Activated CD8-positive, alpha-beta memory T cell treated with anti-CD3 and anti-CD28 coated beads for 1 hour (primary cell): ENCODE measurements at places on chromosomes 5 and 9.

DNA sequence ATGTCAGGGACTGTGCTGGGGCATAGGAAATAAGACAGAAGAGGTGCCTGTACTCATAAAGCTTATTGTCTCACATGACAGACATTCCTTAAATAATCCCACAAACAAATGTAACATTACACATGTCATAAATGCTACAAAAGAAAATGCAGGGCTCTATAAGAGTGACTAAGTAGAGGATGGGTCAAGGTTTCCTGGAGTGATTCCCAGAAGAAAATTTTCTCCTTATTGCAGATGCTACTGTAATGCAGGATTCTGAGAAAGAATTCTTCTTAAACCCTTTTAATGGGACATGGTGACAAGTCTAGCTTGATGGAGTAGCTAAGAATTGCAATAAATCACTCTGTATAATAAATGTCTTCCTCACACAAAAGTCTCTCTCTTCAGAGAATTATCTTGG lies 55.7 kb downstream of the SH3TC2 start:
- no peak for DNase-seq

DNA sequence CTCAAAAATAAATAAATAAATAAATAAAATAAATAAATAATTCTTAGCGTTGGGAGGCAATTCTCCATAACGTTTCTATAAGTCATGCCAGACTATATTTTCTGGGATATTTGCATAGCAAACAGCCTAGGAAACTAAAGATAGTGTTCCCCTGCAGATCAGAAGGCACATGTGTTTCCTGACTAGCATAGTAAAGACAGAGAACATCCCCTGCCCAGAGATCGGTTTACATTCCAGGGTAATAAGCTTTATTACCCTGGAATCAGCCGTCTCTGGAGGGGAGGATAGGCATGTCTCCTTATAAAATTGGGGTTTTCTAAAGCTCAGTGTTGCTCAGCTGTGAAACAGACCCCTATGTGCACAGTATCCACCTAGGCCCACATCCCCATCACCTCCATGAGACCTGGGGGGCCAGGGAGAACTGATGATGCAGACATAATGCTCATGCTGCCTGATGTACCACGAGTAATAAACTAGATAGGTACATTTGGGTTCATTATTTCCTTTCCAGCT lies 36.9 kb upstream of the IFNK start:
- no peak for DNase-seq

- DNase-seq = no peak
Observed at GRCh38 chr5:34655354-34655991, 655 bp upstream of the RAI14 start.

DNA sequence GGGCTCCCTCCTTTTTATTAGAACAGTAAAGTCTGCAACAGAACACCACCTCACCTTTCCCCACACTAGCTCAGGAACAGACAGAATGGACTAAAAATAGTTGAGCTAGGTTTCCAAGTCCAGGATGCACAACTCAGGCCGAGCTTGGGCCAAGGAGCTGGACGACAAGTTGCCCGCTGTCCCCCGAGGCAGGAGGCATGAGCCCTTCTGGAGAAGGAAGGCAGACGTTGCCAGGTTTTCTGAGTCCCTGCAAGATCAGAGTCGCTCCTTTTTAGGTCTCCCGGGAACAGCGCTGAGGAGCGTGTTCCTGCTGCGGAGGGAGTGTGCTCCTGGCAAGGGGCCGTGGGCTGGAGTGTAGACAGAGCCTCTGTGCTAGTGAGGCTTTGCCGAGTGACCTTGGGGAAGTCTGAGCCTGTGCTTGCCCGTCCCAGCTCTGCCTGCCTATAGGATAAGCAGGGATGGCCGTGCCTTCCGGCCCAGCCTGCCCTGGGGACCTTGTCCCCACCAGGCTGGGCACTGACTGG lies 121.6 kb downstream of the WNK2 start:
- no peak for DNase-seq

- DNase-seq = no peak
Observed at GRCh38 chr9:28848671-28849070, 1275.4 kb upstream of the C9orf72 start.

- no peak for DNase-seq
Observed at GRCh38 chr5:53792338-53792737, 231.9 kb downstream of the NDUFS4 start.

GRCh38 chr9:101977614-101978210 lies 239.3 kb upstream of the GRIN3A start:
- no peak for DNase-seq

DNA sequence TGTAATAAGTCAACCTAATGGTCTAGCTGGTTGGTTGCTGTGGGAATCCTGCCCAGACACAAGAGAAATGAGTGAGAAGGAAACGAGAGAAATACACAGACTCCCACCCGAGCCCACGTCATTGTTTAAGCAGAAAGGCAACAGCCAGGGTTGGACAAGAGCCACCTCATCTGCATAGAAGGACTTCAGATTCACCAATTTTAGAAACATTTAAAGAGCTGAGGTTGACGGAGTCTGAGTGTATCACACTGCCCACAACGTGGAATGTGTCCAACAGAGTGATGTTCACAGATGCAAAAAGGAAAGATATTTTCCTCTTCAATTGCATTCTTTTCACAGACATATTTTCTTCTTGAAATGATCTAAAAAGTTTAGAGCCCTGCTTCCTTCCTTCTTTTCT lies 349.5 kb downstream of the AGTPBP1 start:
- no peak for DNase-seq

DNA sequence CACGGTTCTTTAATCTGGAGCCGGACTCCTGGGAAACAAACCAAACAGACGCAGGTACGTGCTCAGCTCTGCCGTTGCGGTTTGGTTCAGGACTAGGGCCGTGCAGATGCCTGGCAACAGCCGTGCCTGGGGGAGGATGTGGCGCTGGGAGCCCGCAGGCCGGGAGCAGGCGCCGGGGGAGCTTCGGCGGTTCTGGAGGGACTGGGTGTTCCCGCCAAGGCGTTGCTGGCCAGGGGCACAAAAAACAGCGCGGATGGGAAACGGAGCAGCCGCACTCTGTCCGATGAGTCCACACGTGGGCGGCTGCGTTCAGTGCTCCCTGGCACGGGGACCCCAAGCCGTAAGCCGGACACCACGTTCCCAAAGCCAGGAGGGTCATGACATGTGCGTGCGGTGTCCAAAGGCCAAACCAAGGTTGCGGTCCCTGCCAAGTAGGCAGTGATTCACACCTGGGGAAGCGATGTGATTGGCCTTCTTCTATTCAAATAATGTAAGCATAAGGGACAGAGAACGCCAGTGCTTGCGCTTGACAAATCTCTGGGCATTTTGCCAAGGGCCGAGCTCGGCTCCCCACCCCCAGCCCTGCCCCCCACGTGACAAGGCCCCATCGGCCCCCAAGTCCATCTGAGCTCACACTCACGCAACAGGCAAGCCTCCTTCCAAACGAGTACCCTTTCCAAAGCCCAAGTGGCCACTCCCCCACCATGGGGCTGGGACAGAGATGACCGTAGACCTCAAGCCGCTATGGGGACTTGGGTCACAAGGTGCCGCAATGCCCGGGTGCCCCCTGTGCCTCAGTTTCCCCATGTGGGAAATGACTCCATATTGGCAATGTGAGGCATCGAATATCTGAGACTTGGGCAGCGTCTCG lies 49.7 kb upstream of the NKD2 start:
- DNase-seq = no peak

GRCh38 chr9:129907201-129907600 lies 71.9 kb downstream of the USP20 start:
- no peak for DNase-seq

DNA sequence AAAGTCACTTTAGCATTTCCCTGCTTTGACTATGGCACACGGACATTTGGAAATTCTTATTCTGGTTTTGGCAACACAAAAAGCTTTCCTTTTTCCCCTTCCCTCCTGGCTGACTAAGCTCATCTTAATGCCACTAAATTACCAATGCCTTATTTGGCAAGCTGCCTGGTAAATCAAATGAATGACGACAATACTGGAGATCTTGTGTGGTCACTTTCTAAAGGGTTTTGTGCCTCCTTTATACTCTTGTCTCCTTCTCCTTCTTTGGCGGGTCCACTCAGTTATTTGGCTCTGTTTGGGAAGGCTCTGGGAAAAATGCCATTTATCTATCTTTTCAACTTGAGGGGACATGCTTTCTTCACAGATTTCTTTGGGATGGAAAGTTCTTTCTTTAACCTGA lies 34.9 kb downstream of the SH3GL2 start:
- DNase-seq = no peak

GRCh38 chr5:122358372-122358979 lies 46.4 kb downstream of the SNCAIP start:
- DNase-seq = no peak

GRCh38 chr5:40033411-40033810 lies 608.6 kb upstream of the DAB2 start:
- DNase-seq = no peak

DNA sequence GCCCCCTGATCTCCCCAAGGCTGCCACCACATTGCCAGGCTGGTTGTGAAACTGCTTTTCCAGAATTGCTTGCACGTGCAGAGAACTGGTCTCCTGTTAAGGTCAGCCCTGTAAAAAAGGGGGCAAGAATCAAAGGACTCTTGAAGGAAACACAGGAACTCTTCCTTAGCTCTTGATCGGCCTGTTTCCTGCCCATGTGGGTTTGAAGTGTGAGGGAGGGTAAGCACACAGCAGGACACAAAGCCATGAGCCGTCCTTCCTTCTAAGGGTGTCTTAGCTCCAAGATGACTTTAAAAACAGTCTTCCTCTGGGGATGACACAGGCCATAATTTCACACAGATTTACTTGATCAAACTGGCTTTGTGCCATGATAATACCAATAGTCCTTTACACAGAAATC lies 36.1 kb downstream of the TEK start:
- DNase-seq = no peak
